Ammon's horn (tissue), 1 donor: ENCODE measurements at places on chromosomes 12 and 14.

DNA sequence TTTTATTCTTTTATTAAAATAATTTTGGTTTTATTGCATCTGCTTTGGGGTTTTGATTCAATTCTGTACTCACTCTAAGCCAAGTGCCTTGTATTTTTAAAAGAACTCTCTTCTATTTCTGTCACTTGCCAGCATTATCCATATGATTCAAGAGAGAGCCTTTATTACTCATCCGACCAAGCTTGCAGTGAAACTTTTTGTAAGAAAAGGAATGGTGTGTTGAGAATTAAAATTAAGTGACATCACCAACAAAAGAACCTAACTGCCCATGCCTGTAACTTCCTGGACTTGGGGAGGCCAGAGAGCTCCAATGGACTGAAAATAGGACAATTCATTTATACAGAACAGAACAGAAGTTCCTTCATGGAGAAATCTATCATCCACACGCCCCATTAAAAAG, 52.1 kb downstream of the GALNT4 start:
- DNase-seq = no peak

DNA sequence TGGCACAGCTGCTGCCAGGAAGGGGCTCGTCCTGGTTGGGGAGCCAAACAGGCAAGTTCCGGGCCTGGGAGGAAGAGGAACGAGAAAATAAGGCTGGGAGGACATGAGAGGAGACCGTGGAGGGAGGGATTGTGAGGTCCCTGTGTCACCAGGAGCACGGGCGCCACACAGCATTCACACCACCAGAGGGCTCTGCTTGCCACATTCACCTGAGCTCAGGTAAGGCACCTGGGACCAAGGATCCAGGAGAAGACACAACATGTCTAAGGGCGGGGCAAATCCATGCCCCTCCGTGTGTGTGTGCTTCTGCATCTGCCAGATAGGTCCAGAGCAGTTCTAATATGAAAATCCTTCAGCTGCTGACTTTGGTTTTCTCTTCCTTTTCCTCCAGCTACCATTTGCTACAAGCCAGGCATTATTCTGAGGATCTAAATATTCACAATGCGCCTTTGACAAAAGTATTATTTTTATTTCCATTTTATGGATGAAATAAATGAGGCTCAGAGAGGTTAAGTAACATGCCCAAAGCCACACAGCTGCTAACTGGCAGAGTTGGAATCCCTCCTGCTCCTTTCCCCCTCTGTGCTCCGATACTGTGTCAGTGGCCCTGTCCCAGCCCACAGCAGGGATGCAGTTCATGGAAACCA, 14.6 kb downstream of the RAPGEF3 start:
- no peak for DNase-seq

DNA sequence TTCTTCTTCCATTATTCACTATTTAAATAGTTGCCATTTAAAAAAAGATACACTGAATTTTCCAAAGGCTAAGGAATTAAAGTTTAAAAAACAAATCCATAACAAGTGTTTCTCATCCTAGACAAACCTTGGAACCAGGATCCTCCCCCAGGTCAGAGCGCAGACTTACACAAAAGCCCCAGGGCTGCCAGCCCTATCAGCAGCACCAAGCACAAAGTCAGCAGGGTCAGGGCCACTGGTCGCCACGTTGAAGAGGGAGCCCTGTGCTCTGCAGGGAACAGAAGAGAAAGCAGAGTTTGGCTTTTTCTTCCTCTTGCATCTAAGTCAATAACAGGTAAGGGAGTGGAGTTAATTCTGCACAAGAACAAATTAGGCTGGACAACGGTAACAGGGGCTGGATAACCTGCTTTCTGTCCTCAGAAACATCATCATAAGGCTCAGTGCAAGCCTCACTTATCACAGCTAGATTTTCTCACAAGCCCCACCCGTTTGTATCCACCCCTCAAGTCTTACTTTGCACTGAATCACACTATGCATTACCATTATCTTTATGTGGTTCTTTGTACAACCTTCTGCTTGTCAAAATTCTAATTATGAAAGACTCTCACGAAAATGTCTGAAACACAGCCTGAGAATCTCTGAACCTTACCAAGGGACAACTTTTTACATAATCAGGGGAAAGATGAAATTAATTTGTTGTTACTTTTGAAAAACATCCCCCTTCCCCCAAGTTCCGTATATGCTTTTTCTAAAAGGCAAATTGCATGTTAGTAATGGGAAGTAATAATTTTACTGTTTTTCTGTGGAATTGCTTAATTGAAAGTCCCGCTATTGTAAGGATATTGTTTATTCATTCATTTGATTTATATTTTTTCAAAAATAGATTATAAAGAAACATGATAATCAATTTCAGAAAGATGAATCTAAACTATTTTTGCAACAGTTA, 9.6 kb downstream of the CLEC1A start:
- DNase-seq = no peak

- no peak for DNase-seq
These were observed 88.9 kb downstream of the PTGER2 start for GRCh38 chr14:52402812-52403526.

DNA sequence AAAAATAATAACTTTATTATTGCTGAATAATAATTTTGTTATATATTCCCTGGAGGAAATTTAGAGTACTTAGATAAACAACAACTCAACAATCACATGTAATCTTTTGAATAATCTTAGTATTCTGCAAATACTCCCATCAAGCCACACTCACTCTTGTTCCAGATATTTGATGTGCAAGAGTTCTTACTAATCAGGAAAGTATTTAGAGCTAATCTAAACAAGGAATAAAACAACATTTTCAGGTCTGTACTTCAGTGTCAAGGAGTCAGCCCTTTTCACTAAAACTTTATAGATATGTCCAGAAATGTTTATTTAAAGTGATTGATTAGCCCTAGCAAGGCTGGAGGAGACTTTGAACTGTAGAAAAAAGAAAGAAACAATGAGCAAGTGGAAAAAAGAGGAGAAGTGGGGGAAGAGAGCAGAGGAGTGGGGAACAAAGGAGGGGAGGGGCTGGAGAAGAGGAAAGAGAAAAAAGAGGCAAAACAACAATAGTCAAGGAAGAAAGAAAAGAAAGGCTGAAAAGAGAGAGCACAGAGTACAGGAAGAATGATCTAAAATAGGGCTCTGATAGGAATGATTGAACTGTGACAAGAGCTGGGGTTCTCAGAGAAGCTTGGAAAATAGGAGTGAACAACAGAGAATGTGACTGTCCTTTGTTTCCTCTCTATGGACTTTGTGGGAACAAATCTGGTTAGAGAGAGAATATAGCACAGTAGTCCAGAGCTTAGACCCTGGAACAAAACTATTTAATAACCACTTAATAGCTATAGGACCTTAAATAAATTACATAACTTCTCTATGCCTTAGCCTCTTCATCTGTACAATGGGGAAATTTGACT, 238.7 kb downstream of the AKAP6 start:
- no peak for DNase-seq

- no peak for DNase-seq
These were observed 62.7 kb upstream of the FBRSL1 start for GRCh38 chr12:132427174-132427768.

DNA sequence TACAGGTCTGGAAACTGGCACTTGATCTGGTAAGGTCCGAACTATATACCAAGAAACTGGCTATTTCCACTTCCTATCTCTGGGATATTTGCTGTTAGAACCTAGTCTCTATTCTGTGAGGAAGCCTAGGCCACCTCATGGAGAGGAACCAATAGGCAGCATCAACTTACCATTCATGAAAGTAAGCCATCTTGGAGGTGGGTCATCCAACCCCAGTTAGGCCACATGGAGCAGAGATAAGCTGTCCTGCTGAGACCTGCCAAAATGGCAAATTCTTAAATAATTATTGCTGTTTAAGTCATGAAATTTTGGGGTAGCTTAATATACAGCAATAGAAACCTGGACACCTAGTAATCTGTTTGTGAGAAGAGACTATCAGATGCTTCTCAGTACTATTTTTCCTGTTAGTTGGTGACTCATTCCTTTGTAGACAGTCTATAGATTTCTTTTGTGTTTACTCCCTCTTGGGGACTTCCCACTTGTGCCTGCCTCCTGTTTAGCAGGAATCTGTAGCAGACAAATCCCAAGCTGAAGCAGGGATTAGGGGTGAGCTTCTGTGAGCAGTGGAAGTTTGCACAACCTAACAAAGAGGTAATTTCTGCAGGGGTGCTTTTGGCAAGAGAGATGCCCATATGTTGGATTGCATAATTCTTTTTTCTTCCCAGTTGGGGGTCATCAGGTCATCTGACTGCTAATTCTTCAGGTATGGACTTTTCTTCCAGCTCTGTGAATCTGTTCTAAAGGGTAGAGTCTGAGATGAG, 136.8 kb downstream of the IGF1 start:
- no peak for DNase-seq

- no peak for DNase-seq
These were observed 7.1 kb upstream of the EGLN3 start for GRCh38 chr14:33957993-33958392.

- DNase-seq = no peak
These were observed 305.3 kb downstream of the MED13L start for GRCh38 chr12:115972241-115972640.

GRCh38 chr12:88388566-88389540, 191.4 kb downstream of the KITLG start:
- no peak for DNase-seq

GRCh38 chr14:55438066-55438683, 2.2 kb downstream of the TBPL2 start:
- DNase-seq = peak; percentile 47

DNA sequence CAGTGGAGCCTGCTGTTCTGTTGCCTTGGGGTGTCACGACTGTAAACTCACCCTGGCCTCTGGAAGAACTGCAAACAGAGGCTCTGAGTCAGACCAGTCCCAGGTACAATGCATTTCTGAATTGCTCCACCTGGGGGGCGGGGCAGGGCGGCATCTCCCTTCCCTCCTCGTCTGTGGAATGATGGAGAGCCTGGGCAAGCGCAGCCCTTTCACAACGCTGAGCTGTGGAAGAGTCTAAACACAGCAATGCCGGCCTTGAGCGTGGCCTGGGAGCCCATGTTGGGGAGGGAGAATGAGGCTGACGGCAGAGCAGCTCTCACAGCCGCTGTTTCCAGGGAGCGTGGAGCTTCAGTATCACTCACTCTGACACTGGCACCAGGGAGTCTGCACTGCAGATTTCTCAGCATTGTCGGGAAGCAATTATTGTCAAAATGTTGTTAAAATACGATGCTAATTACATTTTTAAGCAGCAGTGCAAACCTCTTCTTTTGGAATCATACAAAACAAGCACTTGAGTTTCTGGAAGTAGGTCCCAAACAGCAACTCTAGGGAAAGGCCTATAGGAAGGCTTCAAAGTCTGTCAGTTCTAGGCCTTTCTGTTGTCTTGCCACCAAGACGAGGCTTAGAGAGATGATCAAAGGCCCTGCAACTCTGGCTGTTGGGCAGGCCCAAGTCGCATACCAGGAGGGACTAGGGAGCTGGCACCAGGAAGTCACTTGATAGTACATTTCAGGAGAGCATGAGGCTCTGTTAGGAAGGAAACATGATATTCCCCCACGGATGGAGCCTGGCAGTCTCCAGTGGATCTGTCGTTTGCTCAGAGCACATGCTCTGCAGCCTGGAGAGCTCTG, 244.0 kb upstream of the FKBP4 start:
- no peak for DNase-seq

GRCh38 chr12:54285150-54286041, 4.9 kb downstream of the HNRNPA1 start:
- DNase-seq = no peak

DNA sequence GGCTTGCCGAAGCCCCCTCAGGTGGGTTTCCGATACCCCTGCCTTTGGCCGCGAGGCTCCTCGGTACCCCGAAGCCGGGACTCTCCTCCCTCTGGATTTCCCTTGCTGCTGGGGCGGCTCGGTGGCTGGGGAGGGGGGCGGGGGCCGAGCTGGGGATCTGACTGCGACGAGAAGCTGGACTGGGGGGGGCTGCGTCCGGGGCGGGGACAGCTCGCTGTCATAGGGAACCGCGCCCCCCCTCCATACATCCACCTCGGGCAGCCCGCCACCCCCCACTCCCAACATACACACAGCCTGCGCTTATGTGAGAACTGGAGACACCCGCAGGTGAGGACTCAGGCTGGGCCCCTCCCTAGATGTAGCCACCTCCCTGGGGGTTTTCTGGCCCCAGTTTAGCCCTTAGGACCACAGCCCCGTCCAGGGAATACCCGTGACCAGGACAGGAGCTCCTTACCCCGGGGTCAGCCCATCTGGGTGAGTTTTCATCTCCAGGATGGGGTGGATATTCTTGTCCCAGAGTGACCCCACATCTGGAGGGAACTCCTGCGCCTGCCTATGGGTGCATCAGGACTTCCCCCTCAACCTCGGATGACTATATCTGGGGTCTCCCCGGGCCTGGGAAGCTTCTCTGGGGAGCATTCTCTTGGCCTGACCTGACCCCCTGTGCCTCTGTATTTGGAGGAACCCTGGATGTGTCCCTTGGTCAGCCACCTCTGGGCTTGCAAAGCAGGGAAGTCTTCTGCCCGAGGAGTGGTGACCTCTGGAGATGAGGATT, 687 bp downstream of the ASIC1 start:
- DNase-seq = peak; percentile 14

GRCh38 chr12:120249266-120249874, 16.2 kb downstream of the PXN start:
- no peak for DNase-seq
